ENCODE measurements at places on chromosomes 1 and 21.
A peak's percentile ranks its signal among the peaks of the same experiment; 100 is the strongest.

GRCh38 chr21:29295066-29295650 lies 3.6 kb upstream of the BACH1 start:
- DNase-seq: peak; percentile 24

DNA sequence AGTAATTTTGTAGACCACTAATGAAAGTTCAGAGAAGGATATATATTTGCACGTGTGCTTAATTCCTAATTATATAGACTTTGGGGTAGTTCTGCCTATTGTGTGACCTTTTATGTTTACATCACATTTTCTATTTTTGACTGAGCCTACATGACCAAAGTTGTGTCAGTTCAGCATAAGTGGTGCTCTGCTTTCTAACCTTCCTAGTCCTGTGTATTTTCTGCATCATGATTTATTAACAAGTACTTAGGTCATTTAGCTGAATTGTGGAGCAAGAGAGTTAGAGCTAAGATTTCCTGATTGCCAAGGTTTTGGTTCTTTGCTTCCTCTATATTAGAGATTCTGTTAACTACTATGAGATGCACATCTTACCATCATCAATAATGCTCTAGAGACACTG lies 176.0 kb downstream of the C1orf21 start:
- no peak for DNase-seq

DNA sequence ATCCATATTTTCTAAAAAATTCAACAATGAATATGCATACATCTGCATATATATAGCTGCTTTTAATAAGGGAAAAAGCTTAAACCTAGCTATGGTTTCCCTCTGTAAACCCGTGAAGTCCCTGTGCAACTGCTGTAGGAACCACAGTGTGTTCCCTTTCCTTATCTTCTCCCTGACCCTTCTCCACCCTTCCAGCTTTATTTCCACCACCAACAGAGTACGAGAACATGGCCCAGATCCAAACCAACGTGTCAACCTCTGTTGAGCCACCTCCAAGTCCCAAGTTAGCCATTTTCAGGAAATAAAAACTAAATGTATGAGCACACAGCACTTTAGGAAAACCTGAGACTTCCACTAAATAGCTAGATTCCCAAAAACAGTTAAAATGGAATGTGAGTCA lies 20.3 kb downstream of the SUSD4 start:
- DNase-seq: no peak

DNA sequence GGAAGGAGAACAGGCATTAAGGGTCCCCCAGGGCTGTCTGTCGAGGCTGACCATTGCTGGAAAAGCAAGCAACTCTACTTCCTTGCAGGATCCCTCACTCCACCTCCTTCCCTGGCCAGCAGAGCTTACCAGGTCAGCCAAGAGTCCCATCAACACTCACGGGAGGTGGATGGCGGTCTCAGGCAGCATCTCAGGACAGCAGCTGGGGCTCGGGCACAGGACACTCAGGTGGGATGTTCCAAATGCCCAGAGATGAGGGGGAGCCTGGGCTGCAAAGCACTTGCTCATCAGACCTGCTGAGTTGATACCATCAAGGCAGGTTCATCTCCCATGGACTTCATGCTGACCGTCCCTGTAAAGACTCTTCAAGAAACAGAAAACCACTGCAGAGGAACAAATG lies 559.8 kb downstream of the NPHP4 start:
- DNase-seq: no peak

- DNase-seq: no peak
These were observed 3.9 kb upstream of the SFN start for GRCh38 chr1:26858891-26859640.

GRCh38 chr1:106952776-106953175 lies 103.7 kb upstream of the PRMT6 start:
- DNase-seq: no peak

- DNase-seq: no peak
These were observed 4.0 kb downstream of the S100A16 start for GRCh38 chr1:153608742-153609584.

DNA sequence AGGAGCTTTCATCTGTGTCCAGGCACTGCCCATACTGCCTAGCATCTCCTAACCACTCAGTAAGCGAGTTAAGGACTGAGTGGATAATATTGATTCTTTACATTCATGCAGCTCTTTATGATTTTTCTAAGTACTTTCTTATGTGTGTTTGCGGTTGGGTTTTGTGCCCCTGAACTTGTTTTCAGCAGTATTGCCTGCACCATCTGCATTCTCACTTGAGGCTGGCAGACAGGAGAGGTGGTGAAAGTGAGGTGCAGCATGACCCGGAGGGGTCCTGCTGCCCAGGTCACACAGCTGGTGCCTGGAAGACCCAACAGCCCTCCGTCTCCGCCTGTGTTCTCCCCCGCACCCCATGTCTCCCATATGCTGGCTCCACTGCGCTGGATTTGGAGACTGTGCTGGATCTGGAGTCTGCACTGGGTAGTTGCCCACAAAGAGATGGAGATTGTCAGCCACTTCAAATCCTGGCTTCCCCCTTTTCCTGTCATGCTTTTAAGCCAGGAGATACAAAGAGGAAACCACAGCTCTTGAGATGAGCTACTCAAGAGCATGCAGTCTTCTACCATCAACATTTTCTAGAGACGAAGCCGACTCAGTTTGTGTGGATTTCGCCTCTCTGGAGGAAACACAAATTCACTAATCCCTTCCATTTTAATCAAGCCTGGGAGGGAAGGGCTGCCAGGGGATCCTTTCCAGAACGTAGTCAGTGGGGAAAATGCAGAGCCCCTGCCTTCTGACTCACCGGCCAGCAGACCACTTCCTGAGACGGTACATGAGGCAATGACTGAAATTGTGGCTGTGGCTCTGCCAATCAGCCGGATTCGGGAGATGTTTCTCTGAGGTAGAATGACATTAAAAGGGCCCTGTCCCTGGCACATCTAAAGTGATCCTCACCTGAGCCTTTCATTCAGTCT lies 71.7 kb upstream of the ANGPTL1 start:
- DNase-seq: no peak

GRCh38 chr1:56268519-56269140 lies 310.7 kb downstream of the PLPP3 start:
- no peak for DNase-seq

DNA sequence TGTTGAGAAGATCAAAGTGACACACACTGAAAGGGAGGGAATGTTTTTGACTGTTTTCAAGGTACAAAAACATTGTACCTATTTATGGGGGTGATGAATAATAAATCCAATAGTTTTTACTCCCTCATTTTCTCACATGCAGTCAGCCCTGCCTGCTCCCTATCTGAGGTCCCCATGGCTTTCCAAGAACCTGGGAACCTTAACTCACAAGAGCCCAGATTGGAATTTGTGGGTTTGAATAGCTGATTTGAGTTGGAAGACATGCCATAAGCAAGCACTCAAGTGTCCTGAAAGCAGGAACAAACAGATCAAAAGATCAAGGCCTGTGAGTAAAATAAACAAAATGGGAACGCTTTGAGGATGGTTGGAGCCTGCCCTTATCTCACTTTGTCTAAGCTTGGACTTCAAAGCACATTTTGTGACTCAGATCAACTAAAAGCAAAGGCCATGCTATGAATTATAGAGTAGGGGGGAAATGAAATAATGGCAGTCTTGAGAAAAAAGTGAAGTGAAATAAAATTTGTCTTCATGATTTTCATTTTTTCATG lies 136.6 kb downstream of the LYPLAL1 start:
- no peak for DNase-seq

DNA sequence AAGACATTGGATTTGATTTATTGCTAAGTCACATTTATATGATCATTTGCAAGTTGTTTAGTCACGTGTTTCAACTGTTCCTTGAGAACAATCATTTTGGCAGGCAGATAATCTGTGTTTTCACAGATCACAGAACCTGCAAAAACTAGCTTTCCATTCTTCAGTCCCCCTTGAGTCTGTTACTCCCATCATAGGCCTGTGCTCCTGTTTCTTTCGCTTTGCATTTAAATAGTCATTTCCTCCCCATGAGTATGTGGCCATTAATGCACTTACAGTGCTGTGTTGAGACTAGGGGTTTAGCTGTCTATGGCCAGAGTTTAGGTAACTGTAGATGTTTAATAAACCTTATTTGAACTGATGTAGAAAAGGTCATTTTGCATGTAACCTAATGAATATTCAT lies 214.5 kb downstream of the PATJ start:
- DNase-seq: no peak

- DNase-seq: no peak
These were observed 27.8 kb downstream of the FAM20B start for GRCh38 chr1:179053486-179053885.

DNA sequence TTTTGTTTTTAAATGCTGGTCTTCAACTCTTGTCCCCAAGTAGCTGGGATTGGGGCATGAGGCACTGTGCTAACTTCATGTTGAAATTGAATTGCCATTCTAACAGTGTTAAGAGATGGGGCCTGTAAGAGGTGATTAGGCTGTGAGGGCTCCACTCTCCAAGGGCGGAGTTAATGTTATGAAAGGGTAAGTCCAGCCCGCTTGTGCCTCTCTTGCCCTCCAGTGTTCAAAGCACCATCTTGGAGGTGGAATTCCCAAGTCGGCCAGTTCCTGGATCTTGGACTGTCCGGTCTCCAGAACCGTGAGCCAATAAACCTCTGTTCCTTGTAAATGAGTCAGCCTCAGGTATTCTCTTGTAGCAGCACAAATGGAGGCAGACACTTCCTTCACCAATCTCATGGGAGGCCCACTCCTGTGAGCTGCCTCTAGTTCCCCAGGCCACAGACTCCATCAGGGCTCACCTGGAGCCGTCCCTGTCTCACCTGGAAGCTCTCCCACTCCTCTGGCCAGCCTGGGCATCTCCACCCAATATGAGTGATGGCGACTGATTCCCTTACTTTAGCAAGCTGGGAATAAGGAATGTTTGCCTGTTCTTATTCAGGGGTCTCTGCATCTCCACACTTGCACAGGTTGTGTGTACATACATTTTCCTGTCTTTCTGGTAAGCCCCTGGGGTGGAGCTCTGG lies 15.5 kb downstream of the IBA57 start:
- no peak for DNase-seq

Measured in activated T-cell treated with anti-CD3 and anti-CD28 coated beads, Interleukin-2, amount 50 U/mL, for 48 hours (primary cell).